ENCODE measurements at places on chromosomes 7 and 10.

- DNase-seq = no peak
These were observed 14.6 kb upstream of the AQP1 start for GRCh38 chr7:30896783-30897637.

- DNase-seq = peak; percentile 18
These were observed 135.3 kb upstream of the FAM3C start for GRCh38 chr7:121531175-121532070.

DNA sequence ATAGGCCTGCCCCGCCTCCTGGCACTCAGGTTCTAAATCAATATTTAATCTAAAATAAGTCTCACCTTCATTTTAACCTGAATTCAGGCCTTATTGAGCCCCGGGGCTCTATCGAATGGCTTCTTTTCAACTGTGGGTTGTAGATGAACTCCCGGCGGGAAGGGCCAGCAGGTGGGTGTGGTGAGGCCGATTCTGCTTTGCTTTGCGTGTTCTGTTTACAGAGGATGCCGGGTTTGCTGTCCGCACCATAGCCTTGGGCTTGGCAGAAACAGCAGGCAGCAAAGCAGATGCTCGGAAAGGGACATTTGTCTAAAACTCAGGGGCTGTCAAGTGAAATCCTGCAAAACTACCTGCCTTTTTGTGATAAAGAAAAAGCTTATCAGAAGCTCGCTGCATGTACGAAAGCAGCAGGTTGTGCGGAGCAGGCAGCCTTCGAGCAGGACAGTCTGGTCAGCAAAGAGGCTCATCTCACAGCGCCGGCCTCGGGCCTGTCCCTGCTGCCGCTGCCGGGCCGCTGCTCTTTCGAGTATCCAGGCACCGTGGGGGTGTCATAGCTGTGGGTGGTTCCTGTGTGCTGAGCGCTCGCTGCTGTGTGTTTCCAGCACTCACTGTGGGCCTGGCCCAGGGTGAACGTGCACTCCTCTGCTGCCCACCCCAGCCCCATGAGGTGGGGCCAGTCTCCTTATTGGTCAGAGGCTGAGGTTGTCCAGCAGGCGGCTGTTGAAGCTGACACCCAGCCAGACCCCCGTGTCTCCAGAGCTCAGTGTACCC lies 434.8 kb upstream of the FOXK1 start:
- no peak for DNase-seq

DNA sequence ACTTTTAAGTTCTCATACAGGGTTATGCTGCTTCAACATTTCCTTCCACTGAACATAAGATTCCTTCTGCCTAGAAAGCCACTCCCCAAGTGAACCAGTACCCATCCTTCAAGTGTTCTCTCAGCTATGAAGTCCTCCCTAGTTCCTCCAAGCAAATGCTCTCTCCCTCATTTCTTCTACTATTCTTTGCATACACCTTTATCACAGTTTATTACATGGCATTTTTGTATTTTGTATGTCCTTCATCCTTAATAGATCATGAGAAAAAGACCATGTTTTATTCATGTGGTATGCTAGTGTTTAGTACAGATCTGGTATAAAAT lies 1.9 kb downstream of the SYPL1 start:
- no peak for DNase-seq
